ENCODE measurements at places on chromosomes 12 and 14.

GRCh38 chr14:76304536-76305267 lies 71.2 kb upstream of the ESRRB start:
- no peak for DNase-seq

DNA sequence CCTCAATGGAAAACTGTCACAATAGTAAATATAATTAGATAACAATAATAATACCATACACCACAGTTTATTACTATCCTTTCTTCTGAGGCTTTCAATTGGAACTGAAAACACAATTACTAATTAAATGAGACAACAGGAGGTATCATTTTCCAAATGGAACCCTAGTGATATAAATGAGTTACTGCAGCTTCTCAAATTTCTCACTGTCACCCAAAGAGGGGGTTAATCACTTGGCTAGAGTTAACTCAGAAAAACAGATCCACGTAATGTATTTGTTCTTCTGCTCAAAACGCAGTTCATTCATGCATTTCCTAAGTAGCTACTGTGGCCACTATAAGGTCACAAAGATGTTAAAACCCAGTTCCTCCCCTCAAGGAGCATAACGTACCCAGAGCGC lies 120.9 kb upstream of the FOXN3 start:
- no peak for DNase-seq

- no peak for DNase-seq
Measured at GRCh38 chr14:91356181-91356763, 61.3 kb downstream of the CCDC88C start.

DNA sequence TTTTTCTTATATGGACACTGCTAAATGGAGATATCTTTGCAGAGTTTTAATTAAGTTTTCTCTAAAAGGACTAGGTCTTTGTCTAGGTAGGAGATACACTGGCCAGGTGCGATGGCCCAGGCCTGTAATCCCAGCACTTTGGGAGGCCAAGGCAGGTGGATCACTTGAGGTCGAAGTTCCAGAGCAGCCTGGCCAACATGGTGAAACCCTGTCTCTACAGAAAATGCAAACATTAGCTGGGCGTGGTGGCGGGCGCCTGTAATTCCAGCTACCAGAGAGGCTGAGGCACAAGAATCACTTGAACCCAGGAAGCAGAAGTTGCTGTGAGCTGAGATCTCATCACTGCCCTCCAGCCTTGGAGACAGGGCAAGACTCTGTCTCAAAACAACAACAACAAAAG lies 17.1 kb upstream of the CERS5 start:
- no peak for DNase-seq

- DNase-seq: no peak
Measured at GRCh38 chr12:22535478-22535877, 8.9 kb downstream of the C2CD5 start.

- DNase-seq: no peak
Measured at GRCh38 chr14:20956376-20956976, 1.2 kb downstream of the RNASE2 start.

DNA sequence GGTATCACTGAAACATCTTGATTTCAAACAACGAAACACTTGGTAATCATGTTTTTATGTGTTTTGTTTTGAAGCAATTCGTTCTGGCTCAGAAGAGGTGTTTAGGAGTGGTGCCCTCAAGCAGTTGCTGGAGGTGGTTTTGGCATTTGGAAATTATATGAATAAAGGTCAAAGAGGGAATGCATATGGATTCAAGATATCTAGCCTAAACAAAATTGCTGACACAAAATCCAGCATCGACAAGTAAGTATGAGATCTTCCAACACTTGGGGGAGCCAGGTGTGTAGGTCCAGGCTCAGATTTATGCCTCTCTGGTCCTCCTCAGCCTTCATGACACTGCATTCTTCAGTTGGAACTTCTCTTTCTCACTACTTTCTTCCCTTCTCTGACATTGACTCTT lies 110.1 kb downstream of the GPR135 start:
- DNase-seq: no peak

DNA sequence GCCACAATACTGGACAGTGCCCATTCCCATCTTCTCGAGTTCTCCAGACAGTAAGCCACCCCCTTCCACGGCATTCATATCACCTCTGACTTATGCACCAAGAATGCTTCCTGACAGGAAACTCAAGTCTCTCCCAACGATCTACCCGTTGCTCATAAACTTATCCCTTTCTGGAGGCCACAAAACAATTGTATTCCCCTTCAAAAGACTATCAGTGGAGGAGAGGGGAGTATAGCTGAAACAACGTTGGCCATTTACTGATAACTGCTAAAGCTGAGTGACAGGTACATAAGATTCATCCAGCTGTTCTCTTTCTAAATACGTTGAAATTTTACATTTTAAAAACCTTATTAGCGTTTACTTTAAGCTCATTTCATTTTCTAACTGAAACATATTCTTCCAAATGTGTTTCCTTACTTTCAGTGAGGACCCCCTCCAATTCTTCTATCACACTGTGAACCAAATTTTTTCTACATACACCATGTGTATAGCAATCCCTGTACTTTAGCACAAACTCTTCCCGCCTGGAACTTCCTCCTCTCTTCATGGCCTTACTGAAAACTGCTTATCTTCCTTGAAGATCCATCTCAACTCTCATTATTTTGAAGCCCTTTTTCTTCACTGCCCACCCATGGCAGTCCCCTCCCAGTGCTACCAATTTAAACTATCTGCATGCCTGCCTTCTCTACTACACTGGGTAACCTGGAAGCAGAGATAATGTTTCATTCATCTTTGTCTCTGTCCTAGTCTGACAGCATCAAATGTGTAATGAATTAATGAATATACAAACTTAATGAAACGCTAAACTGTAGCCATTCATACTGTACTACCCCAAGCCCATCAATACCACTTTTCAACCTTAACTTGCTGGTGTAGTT lies 28.8 kb downstream of the ATXN2 start:
- no peak for DNase-seq

DNA sequence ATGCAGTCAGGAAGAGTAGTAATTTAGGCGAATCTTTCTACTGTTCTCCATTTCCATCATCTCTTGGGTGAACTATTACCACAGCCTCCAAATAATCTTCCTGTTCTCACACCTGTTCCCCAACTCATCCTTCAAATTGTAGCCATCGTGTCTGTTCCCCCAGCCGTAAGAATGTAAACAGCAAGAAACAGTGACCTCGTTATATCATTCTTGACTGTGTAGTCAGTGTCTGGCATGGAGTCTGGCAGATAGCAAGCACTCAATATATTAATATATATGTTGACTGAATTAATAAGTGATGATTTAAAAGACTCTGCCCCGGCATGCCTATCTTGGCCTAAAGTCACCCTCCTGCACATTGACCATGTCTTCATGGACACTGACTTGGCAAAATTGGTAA lies 20.3 kb downstream of the PDE6H start:
- DNase-seq: no peak

GRCh38 chr12:57797933-57798332 lies 15.3 kb downstream of the TSFM start:
- DNase-seq: no peak

DNA sequence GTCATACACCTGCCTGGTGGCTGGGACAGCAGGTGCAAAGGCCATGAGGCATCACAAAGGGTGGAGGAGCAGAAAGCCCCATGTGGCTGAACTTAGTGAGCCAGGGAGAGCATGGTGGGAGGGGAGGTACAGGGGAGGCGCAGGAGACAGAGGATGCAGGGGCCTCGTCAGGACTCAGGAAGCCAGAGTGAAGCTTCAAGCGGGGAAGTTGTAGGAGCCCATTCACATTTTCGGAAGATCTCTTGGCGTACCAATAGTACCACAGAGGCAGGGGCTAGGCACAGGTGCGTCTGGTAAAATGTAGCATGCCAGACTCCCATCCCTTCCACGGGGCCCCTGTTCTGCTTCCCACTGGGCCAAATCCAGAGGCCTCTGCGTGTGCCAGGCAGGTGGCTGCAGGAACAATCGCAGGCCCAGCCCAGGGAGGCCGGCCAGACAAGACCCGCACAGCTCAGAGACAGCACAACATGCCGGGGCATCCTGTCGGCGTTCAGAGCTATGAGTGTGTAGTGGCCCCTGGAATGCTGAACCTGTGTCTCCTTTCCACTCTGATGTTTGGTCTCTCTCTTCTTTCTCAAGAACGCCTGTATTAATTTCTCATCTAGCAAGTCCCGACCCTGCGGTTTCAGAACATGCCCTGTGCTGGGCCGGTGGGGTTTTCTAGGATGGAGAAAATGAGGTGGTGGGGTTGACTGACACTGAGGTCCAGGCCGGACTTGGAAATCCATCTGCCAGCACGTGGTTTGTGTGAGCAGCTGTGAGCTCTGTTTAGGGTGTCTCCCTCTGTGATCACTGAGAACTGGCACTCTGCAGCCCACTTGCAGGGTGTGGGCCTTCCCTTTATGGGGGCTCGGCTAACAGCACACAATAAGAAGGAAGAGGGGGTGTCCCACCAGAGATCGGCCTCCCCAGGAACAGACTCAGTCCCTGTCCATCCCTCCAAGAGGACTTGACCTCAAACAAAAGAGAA lies 5.5 kb upstream of the TMEM132D start:
- DNase-seq: no peak

- no peak for DNase-seq
Measured at GRCh38 chr12:58283553-58283952, 342.2 kb downstream of the ATP23 start.

GRCh38 chr14:67725171-67725570 lies 23.5 kb downstream of the RDH12 start:
- DNase-seq: no peak

DNA sequence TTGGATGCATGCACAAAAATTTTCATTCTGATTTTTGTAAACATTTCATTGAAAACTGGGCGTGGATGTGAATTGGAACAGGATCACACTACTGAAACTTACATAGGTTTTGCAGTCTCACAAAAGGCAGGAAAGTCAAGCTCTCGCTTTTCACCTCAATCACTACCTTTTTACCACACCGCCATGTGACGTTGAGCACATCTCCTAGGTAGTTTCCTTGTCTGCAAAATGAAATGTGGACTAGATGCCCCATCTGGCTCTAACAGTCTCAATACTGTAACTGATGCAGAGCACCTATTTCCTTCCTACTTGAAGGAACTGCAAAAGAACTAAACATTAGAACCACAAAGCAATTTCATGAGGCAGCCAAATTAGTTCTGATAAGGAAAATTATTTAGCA lies 4.4 kb upstream of the YY1 start:
- no peak for DNase-seq

- DNase-seq: no peak
Measured at GRCh38 chr12:69671597-69671996, 27.5 kb downstream of the BEST3 start.

DNA sequence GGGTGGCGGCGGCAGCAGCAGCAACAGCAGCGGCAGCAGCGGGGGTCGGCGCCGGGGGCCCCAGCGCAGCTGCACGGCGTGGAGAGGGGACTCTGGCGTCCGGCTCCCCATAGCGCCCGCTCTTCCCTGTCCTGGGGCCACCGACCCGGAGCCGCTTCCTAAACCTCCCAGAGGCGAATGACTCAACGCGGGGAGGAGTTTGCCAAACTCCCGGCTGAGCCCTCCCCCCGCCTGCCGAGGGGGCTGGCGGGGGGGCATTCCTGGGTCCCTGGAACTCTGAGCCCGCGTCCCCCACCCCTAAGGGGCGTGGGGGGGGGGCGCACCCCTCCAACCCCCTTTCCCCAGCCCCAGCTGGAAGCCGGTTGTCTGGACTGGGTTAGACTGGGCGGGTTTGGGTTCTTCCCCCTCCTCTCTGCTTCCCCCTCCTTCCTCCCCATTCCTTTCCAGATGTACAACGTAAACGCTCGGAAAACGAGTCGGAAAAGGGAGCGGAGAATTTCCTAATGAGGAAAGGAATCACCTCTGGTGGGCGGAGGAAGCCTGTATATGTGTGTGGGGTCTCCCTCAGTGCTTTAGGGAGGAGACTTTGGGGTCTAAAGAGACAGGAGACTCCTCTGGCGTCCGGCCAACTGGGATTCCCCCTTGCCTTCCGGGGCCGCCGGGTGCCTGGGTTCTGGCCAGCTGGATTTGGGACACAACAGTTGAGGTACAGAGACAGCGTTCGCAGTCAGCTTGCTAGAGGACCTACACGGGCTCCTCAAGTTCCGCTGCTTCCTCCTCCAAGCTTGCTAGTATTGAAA lies at the start of gene ITGA5:
Gene ITGA5 (minus strand): TSS at position 179 of the 800 bp plus-strand sequence. CDS start 68 bp downstream, at position 111.
- DNase-seq: no peak

- no peak for DNase-seq
Measured at GRCh38 chr12:21054334-21054733, 76.7 kb upstream of the SLCO1B1 start.

- no peak for DNase-seq
Measured at GRCh38 chr12:47894068-47894467, 10.7 kb downstream of the VDR start.

DNA sequence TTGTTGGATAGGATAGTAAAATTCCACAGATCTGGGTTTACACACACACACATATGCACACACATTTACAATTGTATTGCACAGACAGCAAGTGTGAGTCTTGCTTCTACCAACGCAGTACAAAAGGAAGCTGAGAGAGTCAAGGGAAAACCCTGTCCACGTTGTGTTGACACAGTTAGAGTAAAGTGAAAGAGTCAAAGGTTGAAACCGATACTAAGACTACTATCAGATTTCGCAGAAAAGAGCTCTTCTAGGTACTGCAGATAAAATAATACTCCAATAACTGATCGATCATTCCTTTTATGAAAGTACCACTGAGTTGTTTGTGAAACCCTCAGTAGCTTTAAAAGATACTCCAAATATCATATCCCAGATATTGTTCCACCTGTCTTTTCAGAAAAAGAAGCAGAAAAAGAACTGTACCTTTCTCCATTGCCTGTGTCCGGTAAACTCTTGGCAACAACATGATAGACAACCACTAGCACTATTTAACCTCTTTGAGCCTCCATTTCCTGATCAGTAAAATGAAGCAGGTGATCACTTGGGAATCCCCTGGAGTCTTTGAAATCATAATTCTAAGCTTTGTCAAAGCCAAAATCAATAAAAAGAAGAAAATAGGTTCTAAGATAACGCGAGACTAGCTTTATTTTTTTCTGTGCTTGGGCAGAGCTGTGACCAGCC lies 224.6 kb upstream of the FOXN3 start:
- no peak for DNase-seq

DNA sequence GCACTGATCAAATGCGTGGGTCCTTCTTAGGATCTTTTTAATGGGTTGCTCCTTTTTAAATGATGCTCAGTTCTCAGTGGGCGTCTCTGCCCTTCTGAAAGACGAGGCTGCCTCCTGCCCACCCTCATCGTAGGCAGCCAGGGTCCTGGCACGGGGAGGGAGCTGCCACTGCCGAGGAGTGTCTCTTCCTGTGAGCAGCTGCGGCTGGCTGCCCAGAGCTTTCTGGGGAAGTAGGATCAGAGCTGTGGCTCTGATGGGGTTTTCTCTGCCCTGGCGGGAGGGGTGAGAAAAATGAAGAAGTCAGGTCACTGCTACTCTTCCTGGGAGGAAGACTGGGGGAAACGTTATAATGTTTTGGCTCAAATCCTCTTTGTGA lies 31.1 kb upstream of the BEGAIN start:
- DNase-seq: no peak

DNA sequence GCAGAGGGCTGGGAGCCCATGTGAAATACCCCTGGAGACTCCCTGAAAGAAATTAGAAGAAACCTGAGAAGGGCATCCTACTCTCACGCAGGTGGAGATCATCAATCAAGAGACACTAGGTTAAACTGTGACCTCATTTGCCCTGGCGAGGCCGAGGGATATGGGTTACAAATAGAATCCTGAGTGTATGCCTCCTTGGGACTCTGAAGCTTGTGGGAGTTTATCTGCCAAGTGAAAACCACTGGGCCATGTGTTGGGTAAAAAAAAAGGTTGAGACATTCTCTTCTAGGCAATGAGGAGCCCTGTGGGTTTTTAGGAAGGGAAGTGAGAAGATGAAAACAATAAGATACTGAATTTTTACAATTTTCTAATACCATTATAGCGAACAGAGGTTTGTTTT lies 160.7 kb upstream of the ARID2 start:
- no peak for DNase-seq
